Nucleus accumbens (tissue), 56 donors: ENCODE measurements at places on chromosomes 5 and 9.
A peak's percentile ranks its signal among the peaks of the same experiment; 100 is the strongest.

GRCh38 chr5:120464627-120465435, 731 bp downstream of the PRR16 start:
- DNase-seq = peak; percentile 2

DNA sequence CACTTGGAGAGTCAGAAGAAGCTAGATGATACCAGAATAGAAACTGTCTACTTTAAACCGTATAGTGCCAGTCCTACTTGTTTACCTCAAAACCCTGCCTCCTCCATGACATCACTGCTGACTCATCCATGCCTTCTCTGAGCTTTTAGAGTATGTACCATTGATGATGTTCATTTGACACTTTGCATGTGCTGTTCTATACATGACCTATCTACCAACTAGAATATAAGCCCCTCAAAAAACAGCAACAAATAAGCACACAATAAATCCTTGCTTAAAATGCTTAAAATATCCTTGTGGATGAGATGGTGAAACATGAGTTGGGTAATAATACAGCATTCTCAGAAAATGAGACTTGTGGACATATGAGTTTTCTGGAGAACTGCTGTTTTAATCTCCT, 2.6 kb downstream of the CTNNAL1 start:
- no peak for DNase-seq

GRCh38 chr5:85017261-85017660, 632.6 kb upstream of the EDIL3 start:
- no peak for DNase-seq

DNA sequence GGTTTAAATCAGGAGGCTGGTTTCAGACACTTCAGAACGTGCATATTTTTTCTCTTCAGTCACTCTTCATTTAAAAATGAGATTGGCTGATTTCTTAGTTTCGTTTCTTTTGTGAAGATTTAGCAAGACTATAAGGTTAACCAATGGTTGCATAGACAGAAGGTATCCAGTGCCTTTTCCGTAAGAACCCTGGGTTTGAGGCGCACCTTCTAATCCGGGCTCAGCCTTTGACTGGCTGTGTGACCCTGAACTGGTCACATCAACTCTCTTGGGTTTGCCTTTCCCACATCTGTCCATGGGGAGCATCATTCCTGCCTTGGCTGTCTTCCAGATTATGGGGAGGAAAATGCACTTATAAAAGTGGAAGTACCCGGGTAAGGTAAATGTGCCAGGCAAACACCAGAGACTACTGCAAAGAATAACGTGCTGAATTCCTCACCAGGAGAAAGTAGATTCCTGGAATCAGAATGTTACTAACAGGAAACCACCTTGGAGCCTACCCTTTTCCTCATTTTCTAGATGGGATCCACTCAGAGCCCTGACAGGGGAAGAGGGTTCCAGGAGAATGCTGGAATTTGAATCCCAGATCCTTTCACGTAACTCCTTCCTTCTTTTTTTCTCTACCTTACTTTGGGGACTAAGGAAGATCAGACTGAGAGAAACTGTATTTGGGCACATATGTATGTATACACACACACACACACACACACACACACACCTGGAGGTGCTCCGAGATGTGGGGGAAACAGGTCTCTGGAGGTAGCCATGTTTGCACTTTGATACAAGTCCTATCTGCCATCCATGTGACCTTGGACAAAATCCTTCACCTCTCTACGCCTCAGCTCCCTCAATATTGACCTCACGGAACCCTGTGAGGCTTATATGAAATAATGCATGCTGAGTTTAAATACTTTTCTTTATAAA, 6.8 kb downstream of the HAND1 start:
- no peak for DNase-seq

- DNase-seq = no peak
These were observed 344.0 kb downstream of the PTPRD start for GRCh38 chr9:10268531-10269485.

DNA sequence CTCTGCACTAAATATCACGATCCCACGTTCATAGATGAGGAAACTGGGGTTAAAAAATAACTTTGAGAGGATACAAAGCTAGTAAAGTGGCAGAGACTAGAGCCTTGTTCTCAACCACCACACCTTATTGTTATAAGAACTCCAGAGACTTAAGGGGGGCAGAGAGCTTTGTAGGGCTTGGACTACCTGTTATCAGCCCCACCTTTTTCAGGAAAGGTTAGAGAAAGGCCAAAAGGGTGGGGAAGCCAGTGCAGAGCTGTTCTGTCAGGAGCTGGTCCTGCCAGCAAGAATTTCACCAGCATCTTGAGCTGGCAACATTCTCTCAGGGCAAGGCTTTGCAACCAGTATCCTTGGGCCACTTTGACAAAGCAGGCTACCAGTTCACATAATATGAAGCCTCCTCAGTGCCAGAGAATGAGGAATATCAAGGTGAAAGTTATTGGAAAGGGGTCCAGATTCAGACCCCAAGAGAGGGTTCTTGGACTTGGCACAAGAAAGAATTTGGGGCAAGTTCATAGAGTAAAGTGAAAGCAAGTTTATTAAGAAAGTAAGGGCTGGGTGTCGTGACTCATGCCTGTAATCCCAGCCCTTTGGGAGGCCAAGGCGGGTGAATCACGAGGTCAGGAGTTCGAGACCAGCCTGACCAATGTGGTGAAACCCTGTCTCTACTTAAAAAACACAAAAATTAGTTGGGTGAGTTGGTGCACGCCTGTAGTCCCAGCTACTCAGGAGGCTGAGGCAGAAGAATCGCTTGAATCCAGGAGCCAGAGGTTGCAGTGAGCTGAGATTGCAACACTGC, 66.2 kb upstream of the CLINT1 start:
- DNase-seq = no peak

GRCh38 chr9:135773530-135774238, 71.7 kb downstream of the KCNT1 start:
- no peak for DNase-seq

GRCh38 chr5:160152287-160152686, 33.0 kb upstream of the PWWP2A start:
- DNase-seq = no peak

- DNase-seq = no peak
These were observed 1.2 kb upstream of the IL33 start for GRCh38 chr9:6214434-6214833.

DNA sequence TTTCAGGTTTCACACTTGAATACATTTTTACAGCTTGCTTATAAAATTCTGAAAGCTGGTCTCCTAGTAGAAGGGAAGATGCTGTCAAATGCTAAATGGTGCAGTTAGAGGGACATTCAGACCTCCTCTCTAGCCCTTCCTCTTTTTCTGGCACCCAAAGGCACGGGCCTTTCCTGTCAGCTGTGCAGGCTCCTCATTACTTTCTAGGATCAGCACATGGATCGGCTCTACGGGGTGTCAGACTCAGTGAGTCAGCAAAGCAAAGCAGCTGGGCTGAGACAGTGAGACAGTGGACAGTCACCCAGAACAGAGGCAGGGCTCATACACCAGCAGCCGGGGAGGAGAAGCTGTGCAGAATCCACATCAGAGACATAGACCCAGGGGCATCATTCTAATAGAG, 80.0 kb upstream of the TNC start:
- DNase-seq = no peak

- DNase-seq = no peak
These were observed 409.3 kb upstream of the CLINT1 start for GRCh38 chr5:158268286-158268685.

- DNase-seq = no peak
These were observed 186.3 kb downstream of the NR3C1 start for GRCh38 chr5:143217065-143217803.

DNA sequence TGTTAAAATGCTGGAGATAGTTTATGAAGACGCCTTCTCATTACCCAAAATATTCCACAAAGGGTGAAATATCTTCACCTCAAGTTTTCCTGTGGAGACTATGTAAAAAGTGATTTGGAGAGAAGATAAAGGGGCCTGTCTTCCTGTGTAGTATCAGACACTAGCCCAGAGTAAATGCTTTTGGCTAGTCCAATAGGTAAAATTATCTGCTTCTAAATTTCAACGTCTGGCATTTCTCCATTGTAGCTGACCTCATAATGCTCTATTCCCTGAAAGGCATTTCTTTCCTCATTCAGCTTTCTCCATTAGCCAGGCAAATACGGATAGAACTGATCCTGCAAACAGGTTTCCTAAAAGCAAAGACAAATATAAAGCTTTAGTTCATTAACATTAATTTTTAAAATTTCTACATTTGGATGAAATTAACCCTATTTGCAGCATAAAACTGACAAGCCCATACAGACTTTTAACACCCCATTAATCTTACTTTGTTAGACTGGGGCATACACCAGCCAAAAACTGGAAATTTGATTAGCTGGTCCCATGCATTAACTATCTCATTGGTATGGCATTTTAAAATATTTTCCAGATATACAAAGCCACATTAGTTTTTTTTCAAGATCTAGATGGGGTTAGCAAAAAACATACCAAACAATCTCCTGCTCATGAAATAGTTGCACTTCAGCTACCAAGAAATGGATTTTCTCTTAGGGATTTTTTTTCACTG, 548.8 kb downstream of the EFNA5 start:
- DNase-seq = no peak

- DNase-seq = no peak
These were observed 48.3 kb upstream of the RNF130 start for GRCh38 chr5:180119903-180120236.

DNA sequence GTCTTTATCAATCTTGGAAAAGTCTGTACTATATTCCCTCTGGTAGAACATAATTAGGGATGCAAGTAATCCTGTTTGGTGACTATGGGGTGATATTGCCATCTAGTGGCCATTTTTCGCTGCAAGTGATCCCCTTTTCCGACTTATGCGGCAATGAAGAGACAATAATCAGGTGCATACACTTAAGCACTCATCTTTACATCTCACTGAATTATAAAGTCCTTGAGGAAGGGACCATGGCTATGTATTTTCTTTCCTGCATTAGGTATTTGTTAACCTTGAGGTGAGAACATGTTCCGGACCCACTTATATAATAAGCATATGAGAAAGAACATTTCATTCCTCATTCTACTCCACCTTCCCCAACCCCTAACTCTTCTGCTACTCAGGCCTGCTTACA, 19.6 kb upstream of the LIX1 start:
- DNase-seq = peak; percentile 28

- DNase-seq = no peak
These were observed 1.3 kb upstream of the SUSD3 start for GRCh38 chr9:93057042-93057702.

DNA sequence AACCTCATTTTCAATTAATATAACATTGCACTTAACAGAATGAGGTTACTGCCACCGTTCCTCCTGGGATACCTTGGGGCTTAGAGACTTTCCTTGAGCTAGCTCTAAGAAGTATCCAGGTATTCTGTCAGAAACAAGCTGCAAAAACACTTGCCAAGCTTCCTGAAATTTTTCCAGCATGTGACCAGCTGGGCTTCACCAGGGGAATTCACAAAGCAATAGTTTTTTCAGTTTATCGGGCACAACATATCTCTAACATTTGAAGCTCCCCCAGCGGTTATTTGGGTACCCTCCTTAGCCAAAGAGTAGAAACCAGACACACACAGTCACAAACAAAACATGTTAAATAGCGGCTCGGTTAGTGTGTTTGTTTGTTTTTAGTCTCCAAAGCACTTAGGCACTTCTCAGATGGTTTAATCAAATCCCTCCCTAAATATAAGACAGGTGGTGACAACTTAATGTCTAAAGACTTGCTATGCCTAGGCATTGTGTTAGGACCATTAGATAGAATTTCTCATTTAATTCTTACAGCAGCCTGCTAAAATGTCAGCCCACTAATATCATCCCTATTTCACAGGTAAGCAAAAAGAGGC, 278.2 kb downstream of the GLIS3 start:
- no peak for DNase-seq

GRCh38 chr5:102314328-102314727, 18.2 kb upstream of the SLCO4C1 start:
- no peak for DNase-seq

- no peak for DNase-seq
These were observed 2.2 kb downstream of the RACK1 start for GRCh38 chr5:181241393-181241975.

GRCh38 chr9:121976751-121977150, 116.4 kb downstream of the TTLL11 start:
- DNase-seq = no peak

GRCh38 chr9:93891050-93891449, 64.1 kb downstream of the BARX1 start:
- no peak for DNase-seq

DNA sequence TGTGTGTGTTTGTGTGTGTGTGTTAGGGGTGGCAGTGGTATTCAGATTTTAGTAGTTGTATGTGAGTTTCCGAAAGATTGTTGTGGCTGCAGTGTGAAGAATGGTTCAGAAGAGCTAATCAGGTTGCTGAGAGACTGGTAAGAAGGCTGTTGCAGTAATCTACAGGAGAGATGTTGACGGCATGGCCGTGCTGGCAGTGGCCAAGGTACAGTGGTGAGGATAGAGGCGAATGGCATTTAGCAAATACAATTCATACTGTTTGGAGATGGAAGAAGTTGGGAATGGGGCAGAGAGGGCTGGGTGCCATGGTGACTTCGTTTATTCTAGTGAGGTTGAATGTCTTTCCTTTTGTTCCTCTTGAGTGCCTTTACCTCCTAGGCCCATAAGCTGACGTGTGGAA, 77.5 kb upstream of the SPATA31D4 start:
- no peak for DNase-seq

GRCh38 chr5:73007051-73007450, 51.2 kb downstream of the FCHO2 start:
- no peak for DNase-seq

DNA sequence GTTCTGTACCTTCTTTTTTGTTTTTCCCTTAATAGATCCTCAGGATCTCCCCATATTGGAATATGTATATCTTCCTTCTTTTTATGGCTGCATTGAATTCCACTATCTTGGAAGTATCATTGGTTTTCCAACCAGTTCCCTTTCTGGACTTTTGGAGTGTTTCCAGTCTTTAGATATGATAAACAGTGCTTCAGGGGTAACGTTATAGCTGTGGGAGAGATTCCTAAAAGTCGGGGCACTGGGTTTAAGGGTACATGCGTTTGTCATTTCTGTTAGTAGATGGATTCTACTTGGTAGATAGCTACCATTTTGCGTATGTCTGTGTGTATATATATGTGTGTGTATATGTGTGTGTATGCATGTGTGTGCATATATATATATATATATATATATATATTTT, 42.0 kb downstream of the EXOSC2 start:
- DNase-seq = no peak
